Fibroblast of lung (primary cell): ENCODE measurements at places on chromosomes 4 and X. TPM values are rescaled to one million over a fixed set of nuclear protein-coding genes. Genes with fewer than 3 reads are reported as not detected.

The COL4A6 gene
- 3.5 and 7.2 TPM in 2 replicates for total RNA-seq

The C4orf51 gene
- total RNA-seq: not detected in 2 replicates

The SEC31A gene
- 297 and 342 TPM in 2 replicates for total RNA-seq

The ABCG2 gene
- 0.51 and 1.3 TPM in 2 replicates for total RNA-seq

The H2BW1 gene
- not detected in 2 replicates for total RNA-seq

The SPIN3 gene
- 11.0 and 20.1 TPM in 2 replicates for total RNA-seq

The EXOC1L gene
- total RNA-seq: not detected in 2 replicates

The NPNT gene
- 5.9 and 20.3 TPM in 2 replicates for total RNA-seq

The CA5B gene
- 2.8 and 7.4 TPM in 2 replicates for total RNA-seq

The AKAP4 gene
- not detected in 2 replicates for total RNA-seq

The MAGEA1 gene
- not detected in 2 replicates for total RNA-seq
